ENCODE measurements at places on chromosomes 1 and 21.

DNA sequence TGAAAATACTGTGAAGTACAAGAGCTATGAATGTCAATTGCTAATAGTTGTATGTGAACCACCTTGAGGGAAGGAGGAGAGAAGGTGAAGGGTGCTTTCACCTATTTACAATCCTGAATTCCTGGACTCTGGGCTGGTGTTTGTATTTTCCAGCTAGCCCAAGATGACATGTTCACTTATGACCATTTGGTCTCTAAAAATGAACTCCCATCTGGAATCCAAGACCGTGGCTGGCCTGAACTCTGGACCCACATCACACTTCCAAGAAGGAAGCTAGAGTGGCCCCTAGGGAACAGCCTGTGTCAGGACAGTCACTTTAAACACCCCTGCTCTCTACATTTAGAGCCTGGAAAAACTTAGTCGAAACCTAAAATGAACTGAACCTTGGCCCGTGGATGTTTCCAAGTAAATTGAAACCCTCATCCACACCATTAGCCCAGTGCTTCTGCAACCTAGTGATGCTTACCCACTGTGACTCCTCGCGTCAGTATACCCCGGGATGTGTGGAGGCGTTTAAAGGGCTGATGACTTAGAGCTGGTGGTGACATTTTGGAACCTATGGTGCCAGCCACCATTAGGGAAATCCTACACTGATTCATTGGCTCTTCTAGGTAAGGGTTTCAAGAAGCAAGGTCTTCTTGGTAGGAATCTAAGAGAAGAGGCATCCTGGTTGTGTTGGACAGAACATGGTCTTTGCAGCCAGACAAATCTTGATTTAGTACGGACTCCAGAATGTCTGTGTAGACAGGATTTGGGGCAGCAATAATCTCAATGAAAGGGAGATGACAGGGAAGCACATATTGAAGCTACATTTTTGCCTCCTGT, 171.5 kb upstream of the IRF2BP2 start:
- DNase-seq, result no peak

- DNase-seq, result no peak
Measured at GRCh38 chr1:101026430-101026788, 825 bp upstream of the DPH5 start.

DNA sequence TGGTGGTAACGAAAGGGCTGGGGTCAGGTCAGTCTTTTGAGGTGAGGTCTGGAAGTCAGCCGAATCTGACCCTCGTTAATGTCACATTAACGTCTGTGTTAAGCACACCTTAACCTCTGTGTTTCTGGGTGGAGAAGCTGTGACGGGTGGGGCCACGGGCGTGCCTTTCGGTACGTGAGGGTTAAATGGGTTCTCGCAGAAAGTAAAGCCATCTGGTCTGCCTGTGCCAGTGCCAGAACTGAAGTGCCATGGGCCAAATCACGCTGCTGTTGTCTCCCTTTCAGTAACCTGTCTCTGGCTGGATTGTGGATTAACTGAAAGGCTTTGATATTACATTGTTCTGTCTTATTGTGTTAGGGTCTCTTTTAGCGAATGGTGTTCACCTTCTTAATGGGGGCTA, 14.4 kb downstream of the URB2 start:
- DNase-seq, result no peak

DNA sequence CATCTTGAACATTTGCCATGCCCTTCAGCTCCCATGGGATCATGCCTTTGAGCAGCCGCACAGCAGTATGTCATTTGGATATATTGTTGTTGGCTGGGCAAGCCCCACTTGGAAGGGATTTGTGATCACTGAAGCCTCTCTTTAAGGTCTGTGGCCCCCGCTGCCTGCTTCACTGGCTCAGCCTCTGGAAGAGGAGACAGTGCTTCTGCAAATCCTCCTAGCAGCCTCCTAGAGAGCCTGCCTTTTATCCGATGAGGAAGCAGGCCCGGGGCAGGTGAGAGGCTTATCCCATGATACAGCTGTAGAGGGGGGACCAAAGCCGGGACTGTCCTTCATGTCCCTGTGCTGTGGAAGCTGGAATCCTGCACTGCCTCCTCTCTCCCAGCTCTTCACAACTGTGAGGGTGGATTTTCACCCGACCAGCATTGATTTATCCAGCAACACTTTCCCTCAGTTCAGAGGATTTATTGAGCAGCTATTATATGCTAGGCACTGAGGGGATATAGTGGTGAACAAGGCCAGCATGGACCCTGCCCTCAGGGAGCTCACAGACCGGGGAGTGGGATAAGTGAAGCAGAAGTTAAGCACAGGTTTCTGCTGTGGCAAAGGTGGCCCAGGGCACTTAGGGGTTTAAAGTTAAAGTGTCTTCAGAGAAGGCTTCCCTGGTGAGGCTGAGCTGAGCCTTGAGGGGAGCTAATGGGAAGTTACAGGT, 3.9 kb downstream of the TMEM61 start:
- DNase-seq, result no peak

- DNase-seq, result no peak
Measured at GRCh38 chr1:51242546-51242945, 6.5 kb downstream of the RNF11 start.

DNA sequence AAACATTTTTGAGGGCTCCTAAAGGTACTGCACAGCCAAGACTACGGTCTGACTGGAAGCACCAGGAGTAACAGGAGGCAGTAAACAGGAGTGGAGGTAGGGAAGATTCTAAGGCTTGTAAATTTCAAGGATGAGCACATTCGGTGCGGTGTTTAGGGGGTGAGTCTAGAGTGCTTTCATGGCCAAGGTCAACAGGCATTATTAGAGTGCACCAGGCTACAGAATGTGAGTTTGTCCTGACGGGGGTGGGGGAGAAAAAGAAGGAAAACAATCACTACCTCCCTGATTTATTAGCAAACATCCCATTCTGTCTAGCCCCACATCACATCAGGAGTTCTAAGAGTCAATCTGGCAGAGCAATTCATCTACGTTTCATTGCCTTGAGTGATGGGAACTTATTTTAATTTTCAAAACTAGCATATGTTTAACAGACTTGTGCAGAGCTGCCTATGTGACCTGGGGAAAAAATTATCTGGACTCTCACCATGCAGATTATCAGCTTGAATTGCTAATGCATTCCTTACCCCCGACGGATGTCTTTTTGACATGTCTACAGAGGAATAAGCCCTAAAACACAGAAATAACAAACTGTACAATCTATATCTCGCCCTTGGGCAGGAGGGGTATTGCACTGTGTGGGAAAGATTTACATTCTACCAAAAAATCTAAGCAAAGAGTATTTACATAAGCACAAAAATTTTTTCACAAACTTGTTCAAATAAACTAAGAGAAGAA, 45.0 kb downstream of the APP start:
- no peak for DNase-seq

- no peak for DNase-seq
Measured at GRCh38 chr21:42830456-42831455, 48.6 kb downstream of the WDR4 start.

- DNase-seq, result no peak
Measured at GRCh38 chr1:234875328-234875952, 253.2 kb downstream of the TOMM20 start.

DNA sequence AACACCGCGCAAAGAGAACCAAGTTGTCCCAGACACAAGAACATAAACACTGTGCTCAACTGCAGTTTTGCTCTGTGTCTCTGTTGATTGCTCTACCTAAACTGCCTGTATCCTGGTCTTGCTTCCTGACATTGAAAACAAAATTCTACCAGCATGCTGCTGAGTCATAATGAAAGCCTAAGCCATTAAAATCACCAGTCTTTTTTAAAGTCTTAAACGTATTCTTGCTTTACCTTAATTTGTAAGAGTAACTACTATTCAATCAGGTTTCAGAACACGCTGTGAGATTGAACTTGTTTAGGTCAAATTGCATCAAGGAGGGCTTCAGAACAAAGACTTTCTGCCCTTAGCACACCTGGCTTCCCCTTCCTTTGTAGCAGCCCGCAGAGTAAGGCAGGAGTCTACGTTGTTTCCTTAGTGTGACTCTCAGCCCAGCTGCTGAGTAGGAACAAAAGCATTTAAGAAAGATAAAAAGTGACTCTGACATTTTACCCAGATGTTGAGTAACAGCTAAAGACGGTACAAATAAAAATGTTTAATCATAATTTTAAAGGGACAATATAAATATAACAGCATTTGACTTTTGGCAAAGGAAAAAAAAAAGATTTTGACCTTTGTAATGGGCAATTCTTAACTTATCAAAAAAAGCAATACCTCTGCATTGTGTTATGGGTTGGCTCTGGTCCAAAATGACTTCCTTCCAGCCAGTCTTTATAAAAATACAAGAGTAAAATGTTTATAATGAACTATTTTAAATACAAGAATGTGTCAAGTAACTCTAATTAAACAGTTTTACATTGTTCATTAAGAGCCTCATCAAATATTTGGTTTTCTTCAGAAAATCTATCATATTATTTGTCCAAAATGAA, 186.9 kb upstream of the ADGRL4 start:
- no peak for DNase-seq

Measured in activated CD4-positive, alpha-beta T cell treated with anti-CD3 and anti-CD28 coated beads for 24 hours (primary cell).